ENCODE measurements at places on chromosomes 16 and 17.

DNA sequence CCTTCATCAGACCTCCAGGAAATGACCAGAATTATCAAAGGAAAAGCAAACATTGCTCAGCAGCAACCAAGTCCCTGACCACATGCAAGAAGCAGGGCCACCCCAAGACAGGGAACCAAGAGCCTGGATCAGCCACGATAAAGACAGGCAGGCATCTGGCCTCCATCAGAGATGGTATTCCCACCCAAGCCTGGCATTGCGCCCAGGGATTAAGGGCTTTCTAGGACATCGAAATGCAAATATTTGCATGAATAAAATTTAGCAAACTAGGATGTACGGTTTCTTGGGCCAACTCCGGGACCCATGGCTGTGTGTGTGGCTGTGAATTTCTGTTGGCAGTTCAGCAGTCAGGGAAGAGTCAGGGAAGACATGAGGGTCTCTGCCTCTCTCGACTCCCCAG, 241.4 kb upstream of the DYNLRB2 start:
- DNase-seq: no peak

DNA sequence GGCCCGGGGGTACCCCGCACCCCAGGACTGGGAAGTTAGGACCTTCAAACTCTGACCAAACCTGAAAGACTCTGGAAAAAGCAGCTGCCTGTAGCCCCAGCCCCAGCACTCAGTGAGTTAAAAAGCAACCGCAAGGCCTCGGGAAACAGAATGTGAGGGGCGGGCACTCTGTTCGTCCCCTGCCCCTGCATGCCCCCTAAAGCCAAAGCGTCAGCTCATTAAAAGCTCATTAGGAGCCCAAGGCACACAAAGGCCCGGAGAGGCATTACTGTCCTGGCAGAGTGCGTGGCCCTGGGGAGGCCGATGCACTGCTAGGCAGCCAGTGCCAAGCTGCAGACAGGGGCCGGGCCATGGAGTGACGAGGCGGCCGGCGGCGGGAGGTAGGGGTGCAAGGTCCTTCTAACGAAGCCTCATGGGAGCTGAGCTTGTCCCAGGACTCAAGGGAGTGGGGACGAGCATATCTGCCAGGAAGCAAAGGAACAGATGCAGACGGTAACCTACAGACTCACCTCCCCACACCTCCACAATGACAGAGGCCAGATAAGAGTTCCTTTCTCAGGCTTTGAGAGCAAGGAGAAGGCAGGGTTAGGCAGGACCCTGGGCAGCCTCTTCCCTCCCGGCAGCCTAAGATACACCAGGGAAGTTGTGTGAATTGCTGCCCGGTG, 116.8 kb downstream of the ENGASE start:
- no peak for DNase-seq

DNA sequence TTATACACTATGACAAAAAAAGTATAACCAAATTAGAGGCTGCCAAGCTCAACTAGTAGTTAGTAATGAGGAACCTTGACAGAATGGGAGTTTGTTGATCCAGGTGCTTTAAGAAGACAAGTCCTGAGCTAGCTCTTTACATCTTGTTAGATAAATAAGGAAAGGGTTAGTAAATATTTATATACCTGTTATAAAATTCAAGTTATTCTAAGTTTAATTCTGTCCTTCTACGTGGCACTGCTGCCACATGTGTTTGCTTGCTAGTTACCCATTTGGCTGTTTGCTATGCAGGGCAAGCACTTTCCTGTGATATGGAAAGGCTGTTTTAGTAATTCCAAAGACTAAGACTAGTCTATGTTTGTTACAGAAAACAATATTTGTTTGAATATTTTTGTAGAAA, 180.5 kb downstream of the MYO1D start:
- DNase-seq: no peak

DNA sequence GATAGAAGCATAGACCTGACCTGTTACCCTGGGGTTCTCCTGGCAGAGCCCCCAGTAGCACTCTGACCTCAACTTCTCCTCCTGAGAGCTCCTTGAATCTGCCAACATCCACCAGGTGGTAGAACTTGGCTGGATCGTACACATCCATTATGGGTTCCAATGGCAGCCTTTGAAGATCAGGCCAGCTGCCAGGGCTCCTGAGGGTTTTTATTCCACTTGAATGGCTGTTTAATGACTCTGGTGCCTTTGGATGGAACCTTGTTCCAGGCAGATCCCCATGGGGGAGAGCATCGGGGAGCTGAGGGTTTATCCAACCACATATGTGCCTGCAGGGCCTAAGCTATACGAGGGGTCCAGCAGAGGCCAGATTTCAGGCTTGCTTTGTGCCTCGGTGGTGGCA, 47.1 kb upstream of the CLEC19A start:
- DNase-seq: no peak

- peak; percentile 93 for DNase-seq
Measured at GRCh38 chr17:37478187-37478586, 11.5 kb upstream of the DUSP14 start.

DNA sequence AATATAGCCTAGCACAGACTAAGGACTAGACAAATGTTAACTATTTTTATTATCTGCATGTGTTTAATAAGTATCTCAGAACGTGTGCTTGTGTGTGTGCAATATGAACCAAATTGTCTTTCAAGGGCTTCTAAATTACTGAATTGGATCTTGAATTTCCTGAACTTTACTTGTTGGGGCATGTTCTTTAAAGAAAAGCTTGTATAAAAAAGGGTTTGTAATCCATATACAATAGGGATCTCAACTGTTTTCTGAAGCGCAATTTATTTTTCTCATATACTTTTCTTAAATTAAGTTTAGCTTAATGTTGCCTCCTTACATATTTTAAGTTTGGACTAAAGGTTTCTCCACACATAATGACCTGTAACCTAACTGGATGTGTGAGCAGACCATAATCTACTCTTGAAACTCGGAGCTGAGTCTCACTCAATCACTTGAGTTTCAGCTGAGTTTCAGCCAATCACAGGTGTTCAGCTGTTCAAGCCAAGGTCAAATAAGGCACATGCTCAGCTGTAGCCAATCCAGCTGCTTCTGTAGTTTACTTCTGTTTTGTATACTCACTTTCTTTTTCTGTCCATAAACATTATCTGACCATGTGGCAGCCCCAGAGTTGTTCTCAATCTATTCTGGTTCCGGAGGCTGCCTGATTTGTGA, 72.3 kb downstream of the CDK5R1 start:
- DNase-seq: no peak

- no peak for DNase-seq
Measured at GRCh38 chr17:6455321-6455705, 11.1 kb downstream of the PIMREG start.

- DNase-seq: no peak
Measured at GRCh38 chr16:48591976-48592375, 18.0 kb downstream of the N4BP1 start.

DNA sequence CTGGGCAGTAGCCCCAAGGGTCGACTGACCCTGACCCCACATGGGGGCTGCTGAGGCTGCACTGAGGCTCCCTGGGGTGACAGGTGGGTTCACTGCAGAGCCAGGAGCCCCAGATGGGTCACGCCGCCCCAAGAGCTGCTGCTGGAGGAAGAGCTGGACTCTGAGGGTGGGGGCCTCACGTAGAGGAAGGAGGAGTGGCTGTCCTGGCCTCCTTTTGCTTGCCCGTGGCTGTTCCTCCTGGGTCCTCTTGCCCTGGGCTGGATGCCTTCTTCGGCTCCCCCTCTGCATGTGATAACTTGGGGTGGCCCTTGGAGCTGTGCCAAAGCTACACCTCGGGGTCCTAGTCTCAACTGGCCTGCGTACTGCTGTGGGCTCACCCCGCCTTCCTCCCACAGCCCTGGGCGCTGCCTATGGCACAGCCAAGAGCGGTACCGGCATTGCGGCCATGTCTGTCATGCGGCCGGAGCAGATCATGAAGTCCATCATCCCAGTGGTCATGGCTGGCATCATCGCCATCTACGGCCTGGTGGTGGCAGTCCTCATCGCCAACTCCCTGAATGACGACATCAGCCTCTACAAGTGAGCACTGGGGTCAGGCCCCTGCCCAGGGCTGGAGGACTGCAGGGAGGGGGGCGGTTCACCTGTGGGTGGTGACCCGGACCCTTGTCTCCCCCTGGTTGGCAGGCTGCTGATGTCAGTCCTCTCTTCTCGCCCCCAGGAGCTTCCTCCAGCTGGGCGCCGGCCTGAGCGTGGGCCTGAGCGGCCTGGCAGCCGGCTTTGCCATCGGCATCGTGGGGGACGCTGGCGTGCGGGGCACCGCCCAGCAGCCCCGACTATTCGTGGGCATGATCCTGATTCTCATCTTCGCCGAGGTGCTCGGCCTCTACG, 1.1 kb upstream of the AMDHD2 start:
- no peak for DNase-seq

- no peak for DNase-seq
Measured at GRCh38 chr16:30829130-30830071, 42.4 kb upstream of the ZNF629 start.

GRCh38 chr16:51237861-51238378, 86.8 kb upstream of the SALL1 start:
- no peak for DNase-seq

GRCh38 chr16:49347476-49347875, 26.1 kb upstream of the C16orf78 start:
- no peak for DNase-seq

DNA sequence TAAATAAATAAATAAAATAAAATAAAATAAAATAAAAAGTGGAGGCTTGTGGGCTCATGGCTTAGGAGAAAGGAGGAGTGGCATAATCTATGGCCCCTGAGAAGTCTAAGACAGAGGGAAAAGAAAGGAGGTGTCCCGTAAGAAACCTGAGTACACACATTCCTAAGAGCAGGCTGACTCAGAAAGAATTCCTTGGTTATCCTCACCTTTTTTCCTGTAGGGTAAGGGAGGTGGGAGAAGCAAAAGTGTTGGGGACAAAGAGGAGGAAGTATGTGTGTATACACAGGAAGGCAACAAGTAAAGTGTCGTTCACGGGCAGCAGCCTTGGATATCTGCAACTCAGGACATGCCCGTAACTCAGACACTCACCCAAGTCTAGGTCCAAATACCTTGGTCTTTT, 29.3 kb downstream of the MARF1 start:
- DNase-seq: no peak

GRCh38 chr17:33802349-33803198, 452.5 kb upstream of the CCL2 start:
- no peak for DNase-seq

DNA sequence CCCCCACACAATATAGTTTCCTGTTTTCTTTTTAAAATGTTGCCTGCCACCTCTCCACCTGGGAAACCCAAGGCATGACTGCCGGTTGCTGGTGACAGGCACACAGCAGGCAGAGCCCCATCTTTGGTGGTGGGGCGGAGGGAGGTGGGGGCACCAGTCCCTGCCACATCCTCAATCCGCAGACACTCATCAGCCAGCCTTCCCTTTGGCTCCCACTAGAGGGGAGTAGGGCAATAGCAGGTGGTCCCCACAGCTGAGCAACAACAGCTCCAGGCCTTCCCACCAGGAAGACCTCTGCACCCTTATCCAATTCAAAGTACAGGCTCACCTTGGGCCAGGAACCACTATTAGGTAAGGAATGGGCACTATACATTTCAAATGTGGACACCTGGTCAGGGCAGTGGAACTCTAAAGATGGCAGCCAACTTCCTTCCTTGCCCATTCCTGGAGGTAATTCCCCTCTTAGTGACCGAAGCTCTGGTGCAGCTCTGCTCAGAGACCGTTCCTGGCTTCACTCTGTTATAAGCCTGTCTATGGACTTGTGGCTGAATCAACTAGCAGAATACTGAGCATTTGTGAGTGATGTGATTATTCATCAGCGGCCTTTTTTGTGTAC, 13.9 kb downstream of the RECQL5 start:
- DNase-seq: peak; percentile 65

All from NCI-H1694 (cell line).